ENCODE measurements at places on chromosomes 4 and X.

GRCh38 chr4:78570117-78570516, 18.5 kb downstream of the ANXA3 start:
- no peak for DNase-seq

GRCh38 chr4:182855312-182855711, 61.9 kb downstream of the DCTD start:
- DNase-seq: no peak

- DNase-seq: no peak
Observed at GRCh38 chr4:27304751-27305150, 444.1 kb downstream of the STIM2 start.

GRCh38 chr4:1337376-1337831, 9.6 kb upstream of the UVSSA start:
- no peak for DNase-seq

- peak; percentile 33 for DNase-seq
Observed at GRCh38 chr4:130722361-130722760, 1626.4 kb downstream of the C4orf33 start.

DNA sequence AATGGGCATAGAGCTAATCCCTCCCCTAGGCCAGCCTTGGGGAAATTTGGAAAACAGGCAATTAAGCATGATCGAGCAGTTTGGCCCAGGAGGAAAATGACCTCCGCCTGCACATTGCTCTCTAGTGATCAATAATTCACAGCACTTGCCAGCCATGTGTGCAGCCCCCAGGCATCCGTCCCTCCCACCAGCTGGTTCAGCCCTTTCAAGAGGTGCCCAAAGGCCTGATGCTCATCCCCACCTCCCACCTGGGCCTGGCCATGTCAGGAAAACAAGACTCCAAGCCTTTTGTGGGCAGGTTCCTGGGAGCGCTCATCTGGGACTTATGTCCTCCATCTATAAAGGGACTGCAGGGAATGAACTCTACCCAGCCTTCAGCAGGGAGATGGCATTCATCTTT, 17.5 kb upstream of the PPP2R2C start:
- DNase-seq: no peak

DNA sequence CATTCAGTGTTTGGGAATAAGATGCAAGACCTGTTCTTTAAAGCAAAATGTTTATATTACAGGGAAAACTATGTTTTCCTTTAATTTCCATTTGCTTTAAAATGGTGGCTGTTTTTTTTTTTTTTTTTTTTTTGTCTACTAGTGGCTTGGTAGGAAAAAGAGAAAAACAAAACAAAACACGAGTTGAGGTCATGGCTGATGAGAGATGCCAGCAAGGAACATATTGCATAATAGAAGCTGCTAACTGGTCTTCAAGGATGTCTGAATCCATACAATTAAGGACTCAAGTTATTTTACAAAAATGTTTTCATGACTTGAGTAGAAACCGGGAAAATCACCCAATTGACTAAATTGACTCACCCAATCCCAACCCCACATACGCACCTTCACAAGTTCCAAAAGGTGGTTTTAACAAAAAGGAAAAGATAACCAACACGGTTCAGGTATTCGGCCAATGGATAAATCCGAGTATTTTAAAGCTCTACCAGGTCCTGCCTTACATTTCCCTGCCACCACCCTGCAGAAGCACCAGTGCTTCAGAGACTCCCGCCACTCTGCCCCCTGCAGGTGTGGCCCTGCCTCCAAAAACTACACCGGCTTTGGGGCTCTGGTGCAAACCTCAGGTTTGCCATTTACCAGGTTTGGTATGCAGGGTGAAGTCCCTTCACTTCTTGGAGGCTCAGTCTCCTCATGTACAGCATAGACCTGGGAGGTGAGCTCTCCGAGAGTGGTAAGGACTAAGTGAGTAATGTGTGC, 27.1 kb downstream of the PIR start:
- DNase-seq: peak; percentile 35

GRCh38 chr4:37905533-37906169, 14.8 kb downstream of the TBC1D1 start:
- no peak for DNase-seq

DNA sequence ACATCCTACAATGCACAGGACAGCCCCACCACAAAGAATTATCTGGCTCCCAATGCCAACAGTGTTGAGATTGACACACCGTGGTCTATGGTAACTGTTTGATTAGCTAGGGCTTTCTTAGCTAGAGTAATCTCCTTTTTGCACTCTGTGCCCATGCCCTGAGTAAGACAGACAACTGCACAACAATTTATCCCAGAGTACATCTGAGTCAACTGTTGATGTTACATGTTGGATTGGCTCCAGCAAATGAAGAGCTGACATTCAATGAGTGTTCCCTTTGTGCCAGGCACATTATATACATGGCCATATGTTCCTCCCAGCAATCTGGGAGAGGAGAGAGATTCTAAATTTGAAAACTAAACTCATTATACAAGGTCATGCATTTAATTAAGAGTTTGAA, 3.9 kb upstream of the FAM9C start:
- peak; percentile 71 for DNase-seq

DNA sequence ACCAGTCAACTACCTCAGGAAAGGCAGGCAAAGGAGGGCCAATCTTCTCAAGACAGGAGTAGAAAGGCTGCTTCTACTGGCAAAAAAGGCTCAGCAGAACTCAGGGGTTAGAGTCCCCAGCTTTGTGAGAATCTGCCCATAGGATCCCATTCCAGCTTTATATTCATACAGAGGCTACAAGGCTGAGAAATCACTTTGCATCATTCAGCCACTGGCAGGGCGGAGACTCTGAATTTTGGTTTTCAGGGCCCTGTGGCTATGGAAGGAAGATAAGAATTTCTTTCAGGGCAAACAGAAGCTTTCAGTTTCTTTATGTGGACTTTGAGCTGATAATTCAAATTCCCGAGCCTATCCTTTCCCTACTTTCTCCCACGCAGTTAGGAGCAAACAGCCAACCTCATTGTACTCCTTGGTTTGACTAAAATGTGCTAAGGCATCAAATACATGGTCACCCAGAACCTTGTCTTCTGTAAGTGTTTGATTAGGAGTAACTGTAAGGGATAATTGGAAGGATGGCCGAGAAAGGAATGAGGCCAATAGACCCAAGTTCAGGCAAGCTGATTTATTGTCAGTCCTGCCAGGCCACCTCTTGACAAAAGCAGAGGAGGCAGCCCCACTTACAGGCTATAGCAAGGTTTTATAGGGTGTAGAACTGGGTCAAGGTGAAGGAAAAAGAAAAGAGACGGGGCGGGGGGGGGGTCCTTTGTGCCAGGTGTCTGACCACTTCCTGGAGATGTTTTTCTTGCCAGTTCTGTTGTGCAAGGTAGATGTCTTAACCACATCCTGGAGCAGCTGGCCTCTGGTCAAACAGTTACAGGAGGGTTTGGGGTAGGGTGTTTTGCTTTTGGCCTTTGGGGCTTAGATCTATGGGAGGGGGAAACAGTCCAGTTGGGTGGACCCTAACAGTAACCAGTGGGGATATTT, 165.3 kb upstream of the PPP1R2C start:
- no peak for DNase-seq

GRCh38 chr4:8403976-8404375, 36.5 kb downstream of the ACOX3 start:
- DNase-seq: no peak

- no peak for DNase-seq
Observed at GRCh38 chr4:1785592-1785991, 7.5 kb upstream of the FGFR3 start.

- peak; percentile 56 for DNase-seq
Observed at GRCh38 chr4:105946771-105947170, 51.5 kb downstream of the NPNT start.

DNA sequence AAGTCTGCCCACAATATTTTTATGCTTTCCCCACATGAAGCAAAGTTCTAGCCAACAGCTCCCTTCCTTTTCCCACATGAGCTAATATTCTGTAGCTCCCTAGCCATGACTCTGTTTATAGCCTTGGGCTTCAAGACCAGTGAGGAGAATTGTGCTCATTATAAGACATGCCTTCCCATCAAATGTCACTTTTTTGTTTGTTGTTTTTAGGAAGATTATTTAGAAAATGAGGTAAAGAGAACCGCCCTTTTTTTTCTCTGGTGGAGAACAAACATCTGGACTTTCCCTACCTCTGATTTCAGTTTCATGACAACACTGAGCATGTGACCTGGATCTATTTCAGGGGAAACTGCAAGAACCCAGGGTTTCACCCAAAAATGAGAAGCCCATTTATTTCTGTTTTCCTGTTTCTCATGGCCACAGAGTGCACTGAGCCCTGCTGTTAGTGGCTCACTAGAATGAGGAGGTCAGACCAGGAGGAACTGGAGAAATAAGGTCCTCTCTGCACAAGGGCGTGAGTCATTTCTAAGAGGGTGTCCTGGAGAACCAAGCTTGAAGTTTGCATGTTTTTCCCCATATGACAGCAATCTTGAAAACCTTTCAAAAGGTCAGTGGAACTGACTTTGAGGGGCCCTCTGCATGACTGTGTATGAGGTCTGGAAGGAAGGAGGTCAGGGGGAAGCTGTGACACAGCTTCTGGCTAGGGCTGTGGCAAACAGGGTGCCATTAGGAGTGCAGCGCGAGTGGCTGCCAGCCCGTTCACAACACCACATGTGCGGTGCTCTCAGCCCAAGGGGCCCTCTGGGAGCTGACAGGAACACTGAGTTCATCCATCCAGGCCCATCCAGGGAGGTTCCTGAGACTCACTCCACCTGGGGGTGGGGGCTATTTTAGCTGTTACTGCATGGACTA, 55.2 kb downstream of the CHST7 start:
- no peak for DNase-seq

DNA sequence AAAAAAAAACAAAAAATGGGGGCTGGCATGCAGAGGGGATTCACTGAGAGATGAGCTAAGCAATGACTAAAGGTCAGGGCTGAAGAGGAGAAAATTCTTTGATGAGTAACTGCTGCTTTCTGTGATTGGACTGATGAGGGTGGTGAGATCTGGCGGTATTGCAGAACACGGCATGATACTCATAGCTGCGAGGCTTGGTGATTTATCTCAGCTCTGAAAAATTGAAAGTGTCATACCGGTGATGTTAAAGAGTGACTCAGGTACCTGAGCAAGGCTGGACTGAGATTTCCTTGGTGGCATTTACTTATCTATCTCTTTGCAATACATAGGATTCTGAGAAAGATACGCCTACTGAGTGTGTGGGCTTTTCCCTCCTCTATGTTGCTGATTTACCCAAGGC, 204.1 kb upstream of the DDX53 start:
- DNase-seq: peak; percentile 78

DNA sequence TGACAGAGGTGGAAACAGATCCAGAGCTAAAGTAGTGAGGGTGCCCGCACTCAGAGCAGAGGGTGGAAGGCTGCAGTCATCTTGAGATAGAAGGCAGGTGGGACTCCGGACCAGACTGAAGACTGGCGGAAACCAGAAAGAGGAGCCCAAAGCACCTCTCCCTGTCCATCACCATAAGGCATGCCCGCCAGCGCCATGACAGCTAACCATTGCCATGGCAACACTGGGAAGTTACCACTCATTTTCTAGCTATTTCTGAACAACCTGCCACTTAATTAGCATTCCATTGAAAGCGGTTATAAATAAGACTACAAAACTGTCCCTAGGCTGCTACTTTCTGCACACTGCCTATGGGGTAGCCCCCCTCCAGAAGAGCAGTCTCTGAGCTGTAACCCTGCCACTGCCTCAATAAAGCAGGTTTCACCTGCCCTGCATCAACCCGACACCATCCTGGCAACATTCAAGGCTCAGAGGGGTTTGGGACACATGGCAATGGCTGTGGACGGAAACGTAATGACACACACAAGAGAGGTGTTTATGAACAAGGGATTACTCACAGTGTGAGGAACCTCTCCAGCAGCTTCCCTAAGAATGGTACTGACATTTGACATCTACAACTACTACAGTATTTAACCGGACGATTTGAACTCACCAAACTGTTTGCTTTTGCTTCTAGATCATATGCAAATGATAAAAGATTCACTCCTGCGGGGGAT, 27.8 kb upstream of the FGFBP2 start:
- DNase-seq: no peak

- no peak for DNase-seq
Observed at GRCh38 chr4:7967501-7968261, 28.0 kb upstream of the AFAP1 start.

GRCh38 chr4:147794787-147795413, 63.0 kb downstream of the ARHGAP10 start:
- DNase-seq: no peak

- DNase-seq: peak; percentile 34
Observed at GRCh38 chr4:33649471-33649870, 2594.8 kb downstream of the ARAP2 start.

DNA sequence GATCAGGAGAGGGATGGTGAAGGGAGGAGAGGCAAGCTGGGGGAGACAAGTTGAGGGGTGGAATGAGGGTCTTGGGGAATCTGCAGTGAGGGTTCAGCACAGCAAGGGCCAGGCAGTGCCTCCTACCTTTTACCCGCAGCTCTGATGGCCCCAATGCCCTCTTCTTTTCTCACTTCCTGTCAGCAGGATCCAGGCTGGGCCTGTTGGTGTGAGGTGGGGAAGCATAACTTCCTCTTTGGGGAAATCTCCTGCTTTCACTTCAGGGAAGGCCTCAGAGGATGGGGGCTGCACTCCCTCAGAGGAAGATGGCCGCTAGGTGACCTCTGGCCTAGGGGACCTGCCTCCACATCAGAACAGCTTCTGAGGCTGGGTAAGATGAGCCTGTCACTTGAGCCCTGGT, 36.5 kb downstream of the EFNB1 start:
- DNase-seq: no peak

- peak; percentile 38 for DNase-seq
Observed at GRCh38 chr4:124105212-124105611, 607.3 kb downstream of the ANKRD50 start.

DNA sequence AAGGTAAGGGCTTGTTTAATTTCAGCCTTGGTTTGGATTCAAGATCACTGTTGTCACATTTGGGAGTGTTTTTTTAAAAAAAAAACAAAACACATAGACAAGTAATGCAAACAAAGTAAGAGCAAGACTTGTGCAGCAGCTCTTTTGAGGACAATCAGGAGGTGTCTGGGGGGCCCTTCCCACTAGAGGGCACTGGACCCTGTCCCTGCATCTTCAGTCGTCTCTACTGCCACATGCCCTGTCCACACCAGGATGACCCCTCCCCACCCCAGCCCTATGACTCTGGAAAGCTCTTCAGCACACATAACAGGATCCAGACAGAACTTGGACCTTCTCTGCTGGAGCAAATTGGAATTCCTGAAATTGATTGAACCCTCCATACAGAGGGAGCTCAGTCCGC, 71.0 kb downstream of the USP46 start:
- DNase-seq: peak; percentile 41

- DNase-seq: no peak
Observed at GRCh38 chr4:17115583-17115982, 217.1 kb upstream of the LDB2 start.

GRCh38 chrX:8946563-8946962, 87.4 kb downstream of the FAM9B start:
- no peak for DNase-seq

DNA sequence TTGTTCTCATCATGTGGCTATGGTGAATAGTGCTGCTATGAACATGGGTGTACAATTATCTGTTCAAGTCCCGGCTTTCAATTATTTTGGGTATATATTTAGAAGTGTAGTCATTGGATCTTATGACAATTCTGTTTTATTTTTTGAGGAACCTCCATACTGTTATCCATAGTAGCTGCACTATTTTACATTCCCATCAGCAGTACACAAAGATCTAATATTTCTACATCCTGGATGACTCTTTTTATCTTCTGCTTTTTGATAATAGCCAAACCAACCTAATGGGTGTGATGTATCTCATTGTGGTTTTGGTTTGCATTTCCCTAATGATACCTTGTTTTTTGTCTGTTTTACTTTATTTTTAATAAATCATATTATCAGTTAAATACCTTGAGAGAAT, 12.9 kb upstream of the IL13RA1 start:
- DNase-seq: no peak

Measured in amniotic epithelial cell (primary cell).